ENCODE measurements at places on chromosomes 2 and 18. TPM values are rescaled to one million over a fixed set of nuclear protein-coding genes. Genes with fewer than 3 reads are reported as not detected.

Gene SCN9A
- total RNA-seq: 0.27 TPM

Gene SPDYA
- total RNA-seq: 0.88 TPM

Gene ROCK1
- total RNA-seq: 17.8 TPM

Gene MRPL33
- total RNA-seq: 210 TPM

Gene DYNC1I2
- 66.9 TPM for total RNA-seq

Gene B3GNT7
- total RNA-seq: 21.5 TPM

Gene RBKS
- total RNA-seq: 1.6 TPM

Gene ANO7
- total RNA-seq: 0.37 TPM

Gene PROKR1
- total RNA-seq: 6.9 TPM

Gene AFF3
- 2.8 TPM for total RNA-seq

Gene CD8B2
- not detected for total RNA-seq

Gene STARD7
- total RNA-seq: 208 TPM

Gene AGBL5
- 30.7 TPM for total RNA-seq

Gene ZNG1B
- 24.5 TPM for total RNA-seq

Gene AGFG1
- total RNA-seq: 113 TPM

Gene KCNS3
- 35.0 TPM for total RNA-seq

Gene SERPINB4
- total RNA-seq: not detected

Gene CMPK2
- 3.8 TPM for total RNA-seq

Gene TMEM178A
- 0.80 TPM for total RNA-seq

All from SK-MEL-5 (cell line).